Endothelial cell of umbilical vein (primary cell): ENCODE measurements at places on chromosomes 13 and 19.

DNA sequence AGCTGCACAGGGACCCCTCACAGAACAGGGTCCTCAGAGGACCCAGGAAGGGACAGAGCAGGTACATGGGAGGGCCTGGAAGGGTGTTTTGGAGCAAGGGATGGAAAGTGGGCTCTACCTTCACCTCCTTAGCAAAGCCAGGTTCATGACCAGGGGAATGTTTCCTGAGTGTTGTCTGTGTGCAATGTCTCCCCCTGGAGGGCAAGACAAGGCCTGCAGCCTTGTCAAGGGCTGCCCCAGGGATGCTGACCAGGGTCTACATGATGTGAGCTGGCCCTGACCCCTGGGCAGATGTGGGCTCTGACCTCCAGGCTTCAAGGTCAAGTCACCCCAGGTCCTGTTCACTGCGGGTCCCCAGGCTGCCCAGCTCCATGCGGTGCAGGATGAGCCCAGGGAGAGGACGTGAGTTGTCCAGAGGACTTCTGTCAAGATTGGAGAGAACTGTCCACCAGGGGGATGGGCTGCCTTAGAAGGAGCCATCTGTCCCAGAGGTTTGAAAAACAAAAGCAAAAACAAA, 1.0 kb upstream of the CEACAM1 start:
- peak; percentile 57 for DNase-seq

GRCh38 chr13:51914137-51914493, 52.3 kb downstream of the CCDC70 start:
- DNase-seq: no peak

DNA sequence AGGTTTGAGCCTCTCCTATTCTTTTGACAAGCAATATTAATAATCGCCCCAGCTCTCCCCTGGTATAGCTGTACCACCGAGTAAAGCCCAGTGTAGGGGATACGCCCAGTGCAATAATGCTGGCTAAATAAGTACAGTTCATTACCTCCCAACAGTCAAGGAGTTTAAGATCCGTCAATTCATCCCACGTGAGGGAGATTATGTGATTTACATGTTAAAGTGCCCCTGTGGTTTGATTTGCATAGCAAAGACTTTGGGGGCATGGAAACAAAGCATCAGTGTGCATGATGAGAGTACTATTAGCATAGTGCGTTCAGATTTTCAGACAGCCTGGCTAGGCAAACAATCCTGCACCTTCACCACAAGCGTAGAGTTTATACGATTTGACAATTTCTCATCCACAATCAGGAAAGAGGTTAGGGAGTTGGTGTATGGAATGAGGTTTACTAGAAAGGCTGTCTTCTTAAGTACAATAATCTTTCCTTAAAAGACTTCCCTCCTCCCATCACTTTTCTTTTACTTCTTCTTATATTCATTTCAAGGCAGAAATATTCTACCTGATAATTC, 754.0 kb downstream of the DIAPH3 start:
- no peak for DNase-seq

DNA sequence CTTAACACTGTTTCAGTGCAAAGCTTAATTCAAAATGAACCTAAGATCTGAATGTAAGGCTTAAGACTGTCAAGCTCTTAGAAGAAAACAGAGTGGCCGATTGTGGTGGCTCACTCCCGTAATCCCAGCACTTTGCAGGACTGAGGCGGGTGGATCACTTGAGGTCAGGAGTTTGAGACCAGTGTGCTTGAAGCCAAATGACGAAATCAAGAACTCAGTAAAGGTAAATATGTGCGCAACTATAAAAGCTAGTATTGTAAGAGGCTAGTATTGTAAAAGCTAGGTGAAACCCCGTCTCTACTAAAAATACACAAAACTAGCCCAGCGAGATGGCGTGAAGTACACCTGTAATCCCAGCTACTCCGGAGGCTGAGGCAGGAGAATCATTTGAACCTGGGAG, 12.7 kb downstream of the ATP4B start:
- no peak for DNase-seq

DNA sequence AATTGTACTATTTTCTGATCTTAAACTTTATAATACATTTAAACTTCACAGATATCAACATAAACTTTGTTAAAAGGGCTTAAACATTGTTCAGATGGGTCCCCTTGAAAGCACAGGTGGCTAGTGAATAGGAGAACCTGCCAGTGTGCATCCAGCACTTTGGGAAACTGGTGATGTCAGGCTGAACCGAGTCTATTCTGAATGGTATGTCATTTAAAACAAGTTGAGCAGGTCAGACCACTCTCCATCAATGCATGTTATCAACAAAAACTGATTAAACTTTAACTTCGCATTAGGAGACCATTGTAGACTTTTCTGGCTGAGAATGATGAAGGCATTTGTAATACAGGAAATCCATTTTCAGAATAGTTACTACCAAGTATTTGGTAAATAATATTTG, 50.1 kb upstream of the FREM2 start:
- no peak for DNase-seq

DNA sequence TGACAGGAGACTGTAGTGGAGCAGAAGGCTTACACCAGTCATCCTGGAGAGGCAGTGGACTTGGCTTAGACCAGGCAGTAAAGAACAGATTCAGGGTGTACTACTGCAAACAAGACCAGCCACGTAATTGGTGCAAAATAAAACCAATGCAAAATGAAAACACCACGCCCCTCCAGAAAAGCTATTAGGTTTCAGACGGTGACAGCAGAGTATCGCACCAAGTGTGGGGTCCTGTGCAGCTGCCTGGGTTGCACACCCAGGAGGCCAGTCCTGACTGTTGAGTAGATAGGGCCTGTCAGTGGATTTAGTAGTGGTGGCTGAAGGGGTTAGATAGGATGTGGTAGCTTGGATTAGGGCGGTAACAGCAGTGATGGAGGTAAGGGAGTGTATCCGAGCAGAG, 5.4 kb upstream of the PRKACA start:
- no peak for DNase-seq

DNA sequence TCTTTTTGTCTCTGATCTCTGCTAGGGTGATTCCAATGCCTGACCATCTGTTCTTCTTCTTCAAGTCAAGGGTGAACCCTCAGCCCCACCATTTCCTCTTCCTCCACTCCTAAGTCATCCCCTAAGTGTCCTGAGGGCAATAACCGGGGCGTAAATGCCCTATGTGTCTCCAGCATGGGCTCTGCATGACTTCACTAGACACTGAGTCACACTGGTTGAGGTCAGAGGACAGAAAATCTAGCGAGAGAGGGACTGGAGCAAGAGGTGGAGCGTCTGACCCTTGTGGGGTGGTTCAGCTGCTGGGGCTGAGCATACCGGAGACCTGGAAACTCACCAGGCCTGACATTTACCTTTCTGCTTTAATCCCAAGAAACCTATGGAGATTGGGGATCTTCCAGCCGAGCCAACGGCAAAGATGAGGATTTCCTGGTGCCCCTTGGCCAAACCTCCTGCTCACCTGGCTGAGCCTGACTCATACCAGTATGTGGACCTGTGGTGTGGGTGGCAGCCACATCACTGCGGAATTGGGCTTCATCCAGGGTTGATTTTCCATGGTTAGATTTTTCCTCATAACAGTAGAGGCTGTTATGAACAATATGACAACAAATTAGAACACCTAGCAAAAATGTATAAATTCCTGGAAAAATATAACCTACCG, 26.9 kb downstream of the SCGB2B2 start:
- no peak for DNase-seq

GRCh38 chr13:71254384-71254783, 612.6 kb downstream of the DACH1 start:
- DNase-seq: no peak

- DNase-seq: no peak
Measured at GRCh38 chr19:6963937-6964336, 57.3 kb downstream of the MBD3L2B start.

- peak; percentile 73 for DNase-seq
Measured at GRCh38 chr19:18388100-18388959, 2.4 kb downstream of the GDF15 start.

- DNase-seq: no peak
Measured at GRCh38 chr13:42985312-42986175, 6.5 kb downstream of the EPSTI1 start.

- DNase-seq: no peak
Measured at GRCh38 chr19:40786060-40787037, 8.3 kb downstream of the RAB4B start.

DNA sequence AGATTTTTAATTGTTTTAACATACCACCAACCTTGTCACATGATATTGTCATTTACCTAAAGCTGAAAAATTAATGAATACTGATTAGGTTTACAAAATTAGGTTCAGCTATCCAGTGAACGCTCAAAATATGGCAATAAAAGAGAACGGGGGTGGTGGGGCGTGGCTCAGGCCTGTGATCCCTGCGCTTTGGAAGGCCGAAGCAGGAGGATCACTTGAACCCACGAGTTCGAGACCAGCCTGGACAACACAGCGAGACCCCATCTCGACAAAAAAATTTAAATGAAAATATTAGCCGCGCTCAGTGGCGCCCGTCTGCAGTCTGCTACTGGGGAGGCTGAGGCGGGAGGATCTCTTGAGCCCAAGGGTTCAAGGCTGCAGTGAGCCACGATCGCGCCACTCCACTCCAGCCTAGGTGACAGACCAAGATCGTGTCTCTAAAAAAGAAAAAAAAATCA, 516 bp upstream of the FAM32A start:
- no peak for DNase-seq

DNA sequence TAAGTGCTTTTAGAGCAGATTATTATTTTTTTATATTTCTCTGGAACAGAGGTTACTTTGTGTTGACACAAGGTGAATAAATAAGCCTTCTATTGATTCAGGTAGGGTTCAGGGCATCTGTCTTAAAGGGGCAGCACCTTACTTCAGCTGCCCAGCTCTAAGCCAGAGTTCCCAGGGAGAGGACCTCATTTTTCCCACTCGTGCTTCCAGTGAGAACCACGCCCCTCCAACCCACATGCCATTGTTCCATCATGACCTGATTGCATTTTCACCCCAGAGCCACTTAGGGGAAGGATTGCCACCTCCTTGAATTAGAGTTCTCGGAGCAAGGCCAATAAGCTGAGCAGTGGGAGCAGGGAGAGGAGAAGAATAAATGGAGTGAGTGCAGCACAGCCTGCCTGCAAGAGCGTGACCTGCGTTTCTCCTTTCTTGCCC, 104.3 kb upstream of the FRY start:
- no peak for DNase-seq

DNA sequence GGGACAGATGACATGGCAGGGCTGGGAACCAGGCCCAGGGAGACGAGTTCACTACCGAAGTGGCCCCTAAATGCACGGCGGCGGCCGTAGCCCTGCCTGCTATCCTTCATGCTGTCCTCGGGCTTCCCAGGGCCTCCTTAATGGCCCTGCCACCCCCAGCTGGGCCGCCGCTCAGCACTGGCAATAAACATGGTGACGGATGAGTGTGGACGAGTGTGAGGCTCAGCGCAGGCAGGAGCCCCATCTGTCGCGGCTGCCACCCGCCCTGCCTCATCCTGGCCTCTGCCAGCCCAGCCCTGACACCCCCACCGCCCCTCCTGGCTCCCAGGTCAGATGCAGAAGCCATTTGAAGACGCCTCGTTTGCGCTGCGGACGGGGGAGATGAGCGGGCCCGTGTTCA, 13.6 kb downstream of the PIN1 start:
- DNase-seq: no peak

- no peak for DNase-seq
Measured at GRCh38 chr13:88071371-88071770, 400.2 kb downstream of the SLITRK5 start.

DNA sequence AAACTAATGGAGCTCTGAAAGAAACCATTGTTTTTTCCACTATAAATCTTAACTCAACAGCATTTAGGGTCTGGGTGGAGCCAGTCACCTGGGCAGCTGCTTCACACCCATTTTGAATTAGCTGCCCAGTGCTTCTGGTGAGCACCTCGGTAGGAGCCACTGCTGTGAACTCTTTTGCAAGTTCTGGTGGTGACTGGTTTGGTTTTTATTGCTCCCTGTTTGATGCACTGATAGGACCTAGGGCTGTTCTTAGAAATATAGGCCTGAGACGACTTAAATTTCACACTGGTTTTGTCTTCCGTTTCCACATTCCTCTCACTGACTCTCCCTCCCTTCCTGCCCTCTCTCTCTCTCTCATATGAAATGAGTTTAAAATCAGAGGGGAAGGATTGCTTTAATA, 103.9 kb downstream of the GGACT start:
- no peak for DNase-seq

GRCh38 chr19:16714702-16715287, 4.9 kb upstream of the NWD1 start:
- DNase-seq: peak; percentile 66

DNA sequence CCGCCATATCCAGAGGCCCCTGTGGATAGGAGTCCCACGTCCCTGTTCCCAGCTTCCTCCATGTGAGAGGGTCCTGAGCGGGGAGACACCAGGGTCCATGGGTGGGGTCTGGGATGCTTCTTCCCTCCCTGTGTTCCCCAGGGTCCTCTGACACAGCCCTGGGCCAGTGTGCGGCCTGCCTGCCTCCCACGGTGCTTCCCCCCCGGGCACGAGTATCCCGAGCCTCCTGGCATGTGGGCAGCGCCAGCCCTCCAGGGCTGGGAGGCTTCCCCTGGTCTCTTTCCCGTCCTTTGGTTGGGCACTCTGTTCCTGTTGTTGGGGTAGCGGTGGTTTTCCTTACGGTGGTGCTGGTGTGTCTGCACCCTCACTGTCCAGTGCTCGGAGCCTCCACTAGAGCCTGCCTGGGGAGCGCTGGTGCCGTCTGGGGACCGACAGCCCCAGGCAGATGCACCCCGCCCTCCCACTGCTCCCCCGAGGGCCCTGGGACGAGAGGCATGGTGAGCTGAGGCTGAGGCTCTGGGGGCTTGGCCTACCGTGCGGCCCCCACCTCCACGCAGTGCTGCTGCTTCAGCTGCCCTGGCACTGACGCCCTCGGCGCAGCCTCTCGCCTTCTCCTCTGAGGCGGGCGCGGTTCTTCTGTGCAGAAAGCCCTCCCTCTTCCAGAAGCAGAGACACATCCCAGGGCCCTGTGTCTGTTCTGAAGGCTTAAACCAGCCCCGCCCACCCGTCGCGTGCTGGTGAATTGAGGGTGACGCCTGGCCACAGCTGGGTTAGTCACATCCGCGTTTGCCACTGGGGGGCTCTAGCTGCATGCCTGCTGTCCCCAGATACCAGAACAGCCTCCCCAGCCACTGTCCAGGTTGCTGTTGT, 27.9 kb downstream of the PLEKHJ1 start:
- peak; percentile 53 for DNase-seq

GRCh38 chr13:35716186-35716585, 239.7 kb upstream of the MAB21L1 start:
- DNase-seq: no peak

GRCh38 chr19:58261600-58261967, 17.2 kb upstream of the ZNF8 start:
- DNase-seq: no peak

DNA sequence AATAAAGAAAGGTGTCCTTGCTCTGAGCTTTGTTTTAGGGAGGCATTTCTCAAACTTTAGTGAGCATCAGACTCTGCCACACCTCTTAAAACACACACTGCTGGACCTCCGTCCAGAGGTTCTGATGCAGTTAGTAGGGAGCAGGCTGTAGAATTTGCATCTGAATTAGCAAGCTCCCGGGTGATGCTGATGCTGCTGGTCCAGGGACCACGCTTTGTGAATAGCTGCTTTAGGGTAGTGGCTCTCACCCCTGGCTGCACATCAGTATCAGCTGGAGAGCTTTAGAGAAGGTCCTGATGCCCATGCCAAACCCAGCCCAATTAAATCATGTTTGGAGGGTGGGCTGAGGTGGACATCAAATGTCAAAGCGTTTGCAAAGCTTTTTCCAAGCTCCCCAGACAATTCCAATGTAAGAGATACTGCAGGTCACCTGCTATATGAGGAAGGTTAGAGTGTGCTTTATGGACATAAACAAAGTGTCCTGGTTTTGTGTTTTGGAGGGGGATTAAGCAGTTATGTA, 3.6 kb downstream of the HTR2A start:
- no peak for DNase-seq

- DNase-seq: no peak
Measured at GRCh38 chr19:8251025-8251472, 41.9 kb downstream of the CERS4 start.
